GM20000 (cell line): ENCODE measurements at places on chromosomes 16 and 17.

DNA sequence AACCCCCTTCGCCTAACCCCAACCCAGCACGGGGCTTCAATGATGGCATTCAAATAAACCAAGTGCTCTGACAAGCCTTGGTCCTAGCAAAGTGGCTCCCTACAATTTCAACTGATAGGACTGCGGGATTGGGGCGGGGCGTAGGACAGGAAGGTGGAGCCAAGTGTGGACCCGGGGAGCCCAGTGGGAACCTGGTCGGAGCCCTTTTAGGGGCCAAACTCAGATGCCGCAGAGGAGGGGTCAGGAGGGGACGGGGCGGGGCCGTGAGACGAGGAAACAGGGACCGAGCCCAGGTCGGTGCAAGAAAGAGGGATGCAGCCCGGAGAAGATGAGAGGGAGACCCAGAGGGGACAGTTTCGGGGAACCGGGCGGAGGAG is 13.2 kb upstream of the CDIPT start:
- DNase-seq = no peak

DNA sequence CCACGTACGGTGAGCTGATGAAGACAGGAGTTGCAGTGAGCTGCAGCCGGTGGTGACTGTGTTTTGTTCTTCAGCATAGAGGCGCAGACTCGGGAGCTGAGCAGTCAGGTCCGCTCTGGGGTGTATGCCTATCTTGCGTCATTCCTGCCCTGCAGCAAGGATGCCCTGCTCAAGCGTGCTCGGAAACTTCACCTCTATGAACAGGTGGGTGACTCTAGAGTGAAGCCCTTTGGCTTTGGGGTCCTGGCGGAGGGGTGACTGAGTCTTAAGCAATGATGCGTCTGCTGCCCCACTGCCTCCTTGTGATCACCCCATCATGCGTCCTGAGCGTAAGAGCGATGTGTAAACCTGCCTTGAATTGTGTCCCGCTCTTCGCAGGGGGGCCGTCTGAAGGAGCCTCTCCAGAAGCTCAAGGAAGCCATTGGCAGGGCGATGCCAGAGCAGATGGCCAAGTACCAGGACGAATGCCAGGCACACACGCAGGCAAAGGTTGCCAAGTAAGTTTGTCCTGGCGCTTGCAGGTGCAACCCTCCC is 22.9 kb downstream of the UBN1 start:
- no peak for DNase-seq

DNA sequence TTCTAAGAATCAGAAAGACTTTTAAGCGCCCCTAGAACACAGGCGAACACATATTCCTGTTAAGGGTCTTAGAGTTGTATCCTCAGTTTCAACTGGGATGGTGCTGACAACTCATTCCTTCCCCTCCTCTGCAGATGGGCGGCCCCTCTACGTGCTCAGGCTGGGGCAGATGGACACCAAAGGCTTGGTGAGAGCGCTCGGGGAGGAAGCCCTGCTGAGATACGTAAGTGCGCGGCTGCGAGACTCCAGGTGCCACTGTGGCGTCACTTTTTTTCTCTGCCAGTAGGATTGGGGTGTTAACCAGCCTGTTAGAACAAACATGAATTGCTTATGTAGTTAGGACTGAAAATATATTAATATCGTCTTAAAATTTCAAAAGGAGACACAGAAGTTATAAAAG is 62.7 kb downstream of the SEC14L1 start:
- no peak for DNase-seq

- no peak for DNase-seq
Observed at GRCh38 chr16:10386517-10387100, 748 bp downstream of the ATF7IP2 start.

GRCh38 chr17:17603178-17603894 is 11.8 kb upstream of the PEMT start:
- DNase-seq = no peak
